HT-29 (cell line): ENCODE measurements at places on chromosomes 16 and 17. TPM values are rescaled to one million over a fixed set of nuclear protein-coding genes. Genes with fewer than 3 reads are reported as not detected.

CCL1 gene
- total RNA-seq, result not detected in 2 replicates

G6PC1 gene
- total RNA-seq, result not detected in 2 replicates

SHMT1 gene
- total RNA-seq, result 62.7 and 62.9 TPM in 2 replicates

SLC22A31 gene
- not detected in 2 replicates for total RNA-seq

TNP2 gene
- not detected in 2 replicates for total RNA-seq

ABCA8 gene
- total RNA-seq, result not detected in 2 replicates

SPATA32 gene
- total RNA-seq, result not detected in 2 replicates

KRTAP9-8 gene
- total RNA-seq, result not detected in 2 replicates

SDR42E2 gene
- total RNA-seq, result 0.05 TPM in 1 of 2 replicates, not detected in the other

TMC8 gene
- 4.1 and 7.2 TPM in 2 replicates for total RNA-seq

CDRT15L2 gene
- total RNA-seq, result not detected in 2 replicates

CDRT4 gene
- total RNA-seq, result 0.20 TPM in 1 of 2 replicates, not detected in the other

DNA sequence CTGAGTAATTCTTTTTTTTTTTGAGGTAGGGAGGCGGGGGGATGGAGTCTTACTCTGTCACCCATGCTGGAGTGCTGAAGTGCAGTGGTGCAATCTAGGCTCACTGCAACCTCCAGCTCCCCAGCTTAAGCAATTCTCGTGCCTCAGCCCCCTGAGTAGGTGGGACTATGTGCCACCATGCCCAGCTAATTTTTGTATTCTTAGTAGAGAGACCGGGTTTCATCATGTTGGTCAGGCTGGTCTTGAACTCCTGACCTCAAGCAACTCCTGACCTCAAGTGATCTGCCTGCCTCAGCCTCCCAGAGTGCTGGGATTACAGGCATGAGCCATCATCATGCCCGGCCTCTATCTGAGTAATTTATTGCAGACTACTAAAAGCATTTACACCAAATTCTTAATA lies 19.4 kb downstream of the KPNB1 start:
- DNase-seq, result no peak

- no peak for DNase-seq
Observed at GRCh38 chr17:67109111-67109510, 64.8 kb downstream of the CACNG1 start.

GRCh38 chr17:19372866-19373504 lies 5.3 kb upstream of the MAPK7 start:
- DNase-seq, result no peak

- DNase-seq, result no peak
Observed at GRCh38 chr17:81115749-81116464, 49.4 kb upstream of the PVALEF start.

GRCh38 chr16:21946889-21947635 lies 6.1 kb upstream of the UQCRC2 start:
- peak; percentile 62 for DNase-seq

- peak; percentile 36 for DNase-seq
Observed at GRCh38 chr16:73058221-73058615, 10.3 kb upstream of the ZFHX3 start.

DNA sequence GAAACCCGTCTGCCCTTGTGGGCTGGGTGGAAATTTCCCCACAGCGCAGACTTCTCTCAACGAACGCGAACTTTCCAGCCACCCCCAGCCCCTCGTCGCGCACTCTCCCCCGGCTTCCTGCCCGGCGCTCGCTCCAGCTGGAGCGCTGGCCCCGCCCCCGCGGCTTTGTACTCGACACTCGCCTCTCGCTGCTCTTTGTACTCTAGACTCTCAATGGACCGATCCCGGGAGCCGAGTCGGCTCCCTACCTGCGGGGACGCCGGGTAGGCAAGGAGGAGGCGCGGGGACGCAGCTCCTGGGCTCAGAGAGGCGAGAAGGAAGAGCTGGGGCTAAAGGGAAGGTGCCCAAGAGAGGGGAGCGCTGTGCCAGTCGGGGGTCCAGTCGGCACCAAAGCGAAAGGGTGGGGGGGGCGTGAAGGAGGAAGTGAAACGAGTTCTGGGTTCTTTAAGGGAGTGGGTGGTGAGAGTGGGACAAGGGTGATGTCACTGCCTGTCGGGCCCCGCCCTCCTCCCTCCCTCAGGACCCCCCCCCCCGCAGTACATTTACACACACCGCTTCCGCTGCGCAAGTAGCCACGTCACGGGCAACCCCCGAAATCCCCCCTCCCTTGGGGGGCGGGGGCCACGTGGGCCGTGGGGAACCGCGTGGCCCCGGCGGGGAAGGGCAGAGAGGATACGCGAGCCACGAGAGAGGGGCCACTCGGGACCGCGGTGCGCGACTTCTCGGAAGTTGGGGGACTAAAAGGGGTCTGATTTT lies 9.7 kb downstream of the KDM6B start:
- peak; percentile 80 for DNase-seq

GRCh38 chr16:61413021-61413420 lies 623.2 kb downstream of the CDH8 start:
- DNase-seq, result no peak

DNA sequence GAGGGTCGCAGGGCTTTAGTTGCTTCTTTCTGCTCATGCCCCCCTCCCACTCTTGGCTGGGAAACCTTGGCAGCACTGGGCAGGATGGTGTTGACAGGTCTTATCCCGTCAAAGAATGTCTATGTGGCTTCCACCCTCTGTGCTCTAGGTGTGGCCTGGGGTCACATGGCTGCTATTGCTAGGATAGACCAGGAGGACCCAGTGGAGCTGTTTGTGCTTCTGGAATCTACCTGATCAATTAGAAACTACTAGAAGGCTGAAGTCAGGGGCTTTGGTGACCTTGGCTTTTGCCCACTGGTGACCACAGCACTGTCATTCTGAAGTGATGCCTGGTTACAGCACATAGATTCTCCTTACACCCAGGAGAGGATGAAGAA lies 105.8 kb downstream of the CMIP start:
- DNase-seq, result no peak

DNA sequence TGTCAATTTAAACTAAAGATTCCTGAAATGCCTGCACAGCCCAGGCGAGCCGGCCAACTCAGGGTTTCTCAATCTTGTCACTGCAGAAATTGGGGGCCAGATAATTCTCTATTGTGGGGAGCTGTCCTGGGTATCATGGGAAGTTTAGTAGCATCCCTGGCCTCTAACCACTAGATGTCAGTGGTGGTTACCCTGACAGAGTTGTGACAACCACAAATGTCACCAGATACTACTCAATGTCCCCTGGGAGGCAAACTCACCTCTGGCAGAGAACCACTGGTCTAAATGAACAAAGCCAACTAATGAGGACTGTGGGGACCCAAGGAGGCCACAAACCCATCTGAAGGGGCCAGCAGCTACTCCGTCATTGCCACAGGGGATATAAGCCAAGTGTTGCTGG lies 90.9 kb downstream of the MYH11 start:
- DNase-seq, result peak; percentile 78

DNA sequence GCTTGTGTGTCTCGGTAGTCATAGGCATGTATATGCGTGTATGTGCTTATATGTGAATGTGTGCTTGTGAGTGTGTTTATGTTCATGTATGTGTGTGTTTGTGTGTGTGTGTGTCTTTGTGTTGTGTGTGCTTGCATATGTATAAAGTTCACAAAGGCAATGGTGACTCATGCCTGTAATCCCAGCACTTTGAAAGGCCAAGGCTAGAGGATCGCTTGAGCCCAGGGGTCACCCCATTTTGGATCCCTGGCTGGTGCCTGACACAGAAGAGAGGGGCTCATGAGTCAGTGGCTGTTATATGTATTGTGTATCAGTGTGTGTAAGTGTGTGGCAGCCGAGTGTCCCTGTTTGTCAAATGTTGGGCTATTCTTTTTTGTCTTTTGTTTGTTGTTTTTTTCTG lies 69.3 kb downstream of the ABCC1 start:
- DNase-seq, result no peak

DNA sequence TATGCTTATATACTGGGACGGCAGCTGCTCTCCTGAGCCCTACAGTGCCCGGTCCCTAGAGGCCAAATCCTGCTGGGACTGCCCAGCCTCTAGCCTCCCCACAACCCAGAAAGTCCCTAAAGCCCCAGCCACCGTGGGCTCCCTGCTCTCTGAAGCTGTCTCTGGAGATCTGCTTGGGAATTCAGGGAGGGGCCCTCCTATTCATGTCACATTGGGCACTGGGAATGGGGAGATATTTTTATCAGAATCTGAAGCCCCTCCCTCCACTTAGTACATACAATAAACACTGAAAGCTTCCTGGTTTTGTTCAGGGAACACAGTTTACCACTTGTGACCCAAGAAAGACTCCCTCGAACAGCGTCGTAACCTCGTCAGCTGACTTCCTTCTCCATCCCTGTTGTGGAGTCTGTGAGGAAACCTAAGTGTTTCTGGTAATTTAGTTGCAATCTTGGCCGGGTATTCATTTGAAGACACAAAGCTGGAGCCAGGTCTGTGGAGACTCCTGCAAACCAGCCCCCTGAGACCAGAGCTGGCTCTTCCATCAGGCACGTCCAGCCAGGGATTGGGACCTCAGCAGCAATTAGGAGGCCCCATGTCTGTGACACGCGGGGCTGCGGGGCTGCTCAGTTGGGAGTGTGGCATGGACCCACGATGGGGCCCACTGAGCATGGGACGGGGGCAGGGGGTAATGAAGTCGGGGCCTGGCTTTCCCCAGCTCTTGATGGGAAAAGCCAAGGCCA lies 38.5 kb downstream of the PGS1 start:
- DNase-seq, result no peak

DNA sequence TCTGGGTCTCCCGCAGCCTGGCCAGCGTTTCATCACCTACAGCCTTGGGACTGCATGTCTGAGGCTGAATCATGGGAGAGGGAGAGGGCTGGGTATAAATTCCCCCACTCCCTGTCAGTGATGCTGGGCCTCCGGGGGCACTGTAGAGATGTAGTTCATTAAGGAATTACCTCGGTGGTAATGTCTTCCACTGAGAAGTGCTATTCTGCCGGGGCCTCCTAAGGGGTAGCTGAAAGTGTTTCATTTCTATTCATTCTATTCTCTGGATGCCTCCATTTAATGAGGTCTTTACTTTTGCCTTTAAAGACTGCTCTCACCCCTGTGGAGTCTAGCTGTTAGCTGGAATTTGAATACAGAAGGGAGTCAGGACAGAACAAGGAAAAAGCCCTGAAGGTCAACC lies 116.4 kb upstream of the HS3ST4 start:
- no peak for DNase-seq

DNA sequence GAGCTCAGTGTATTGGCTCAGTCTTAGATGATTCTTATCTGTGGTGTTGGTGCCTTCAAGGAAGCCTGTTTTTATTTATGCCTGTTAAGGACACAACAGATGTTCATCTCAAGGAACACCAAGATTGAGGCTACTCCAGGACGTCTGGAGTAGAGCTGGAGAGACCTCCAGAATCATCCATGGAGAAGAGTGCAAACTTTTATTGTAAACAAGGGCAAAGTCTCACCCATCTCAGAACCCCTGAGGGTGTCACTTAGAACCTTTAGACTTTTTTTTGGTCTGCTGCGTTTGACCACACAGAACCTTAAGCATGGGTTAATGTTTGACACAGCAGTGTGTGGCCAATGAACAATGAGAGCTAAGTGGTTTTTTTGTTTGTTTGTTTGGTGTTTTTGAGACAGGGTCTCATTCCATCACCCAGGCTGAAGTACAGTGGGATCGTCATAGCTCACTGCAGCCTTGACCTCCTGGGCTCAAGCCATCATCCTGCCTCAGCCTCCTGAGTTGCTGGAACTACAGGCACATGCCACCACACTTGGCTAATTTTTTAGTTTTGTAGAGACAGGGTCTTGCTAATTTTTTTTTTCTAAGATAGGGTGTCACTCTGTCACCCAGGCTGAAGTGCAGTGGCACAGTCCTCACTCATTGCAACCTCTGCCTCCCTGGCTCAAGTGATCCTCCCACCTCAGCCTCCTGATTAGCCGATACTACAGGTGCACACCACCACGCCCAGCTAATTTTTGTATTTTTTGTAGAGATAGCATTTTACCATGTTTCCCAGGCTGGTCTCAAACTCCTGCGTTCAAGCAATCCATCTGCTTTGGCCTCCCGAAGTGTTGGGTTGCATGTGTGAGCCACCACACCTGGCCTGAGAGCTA lies 16.3 kb downstream of the SLC47A1 start:
- no peak for DNase-seq

- no peak for DNase-seq
Observed at GRCh38 chr17:41343029-41343428, 7.6 kb downstream of the KRT33A start.

GRCh38 chr17:57002904-57003303 lies 25.0 kb downstream of the SCPEP1 start:
- no peak for DNase-seq

GRCh38 chr16:72094266-72094610 lies 591 bp downstream of the DHX38 start:
- no peak for DNase-seq

- no peak for DNase-seq
Observed at GRCh38 chr17:46928467-46929261, 5.7 kb downstream of the GOSR2 start.

- DNase-seq, result no peak
Observed at GRCh38 chr17:19707728-19708221, 8.6 kb downstream of the SLC47A2 start.

DNA sequence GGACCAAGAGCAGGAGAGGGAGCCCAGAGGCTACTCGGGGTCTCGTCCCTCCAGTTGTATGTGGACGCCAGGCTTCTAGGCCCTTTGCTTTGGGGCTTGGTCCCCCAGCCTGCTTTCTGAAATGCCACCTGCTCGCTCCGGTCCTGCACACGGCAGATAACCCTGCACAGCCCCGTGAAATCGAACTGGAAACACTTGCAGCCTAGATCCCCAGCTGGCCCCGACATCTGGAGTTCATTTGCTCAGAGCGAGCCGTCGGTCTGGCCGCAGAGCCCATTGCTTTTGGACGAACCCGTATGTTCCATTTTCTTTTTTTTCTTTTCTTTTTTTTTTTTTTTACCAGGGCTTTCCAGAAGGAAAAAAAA lies 22.9 kb downstream of the C1QTNF1 start:
- no peak for DNase-seq

- DNase-seq, result no peak
Observed at GRCh38 chr17:72378414-72379390, 257.9 kb downstream of the SOX9 start.

DNA sequence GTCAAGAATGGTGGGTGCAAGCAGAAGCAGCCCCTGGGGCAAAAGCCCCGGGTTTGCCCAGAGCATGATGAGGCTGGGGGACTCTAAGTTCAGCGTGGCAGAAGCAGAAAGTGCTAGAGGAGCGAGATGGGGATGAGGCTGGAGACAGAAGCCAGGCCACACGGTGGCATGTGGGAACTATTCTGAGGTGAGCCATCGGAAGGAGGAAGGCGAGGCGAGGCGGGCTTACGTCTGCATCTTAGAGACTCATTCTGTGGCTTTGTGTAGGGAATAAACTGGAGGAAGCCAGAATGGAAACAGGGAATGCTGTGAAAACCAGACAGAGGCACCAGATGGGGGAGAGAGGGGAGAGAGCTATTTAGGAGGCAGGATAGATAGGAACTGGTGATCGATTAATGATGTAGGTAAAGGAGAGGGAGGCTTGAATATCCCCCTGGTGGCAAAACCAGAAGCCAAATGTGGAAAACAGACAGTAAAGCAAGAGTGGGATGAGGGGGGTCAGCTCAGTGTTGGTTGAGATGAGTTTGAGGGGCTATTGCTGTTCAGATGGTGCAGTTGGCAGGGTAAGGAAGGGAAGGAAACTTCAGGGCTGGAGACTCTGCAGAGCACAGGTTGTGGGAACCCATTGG lies 3.1 kb upstream of the TNFSF13 start:
- no peak for DNase-seq
